ENCODE measurements at places on chromosomes 5 and 9. TPM values are rescaled to one million over a fixed set of nuclear protein-coding genes. Genes with fewer than 3 reads are reported as not detected.
A peak's percentile ranks its signal among the peaks of the same experiment; 100 is the strongest.

DNA sequence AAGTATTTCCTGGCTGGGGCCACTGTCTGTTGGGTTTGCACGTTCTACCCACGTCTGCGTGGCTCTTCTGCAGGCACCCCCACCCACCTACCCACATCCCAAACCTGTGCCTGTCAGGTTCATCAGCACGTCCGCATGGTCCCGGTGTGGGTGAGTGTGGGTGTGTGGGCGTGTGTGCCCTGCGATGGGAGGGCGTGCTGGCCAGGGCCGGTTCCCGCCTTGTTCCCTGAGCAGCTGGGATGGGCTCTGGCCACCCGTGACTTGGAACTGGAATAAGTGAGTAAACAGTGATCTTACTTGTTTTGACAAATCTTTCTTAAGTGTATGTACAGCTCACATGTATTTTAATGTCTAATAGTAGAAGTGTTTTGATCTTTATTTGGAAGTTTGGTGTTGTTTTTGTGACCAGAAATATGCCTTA lies 20.4 kb downstream of the ERGIC1 start:
- DNase-seq = no peak

DNA sequence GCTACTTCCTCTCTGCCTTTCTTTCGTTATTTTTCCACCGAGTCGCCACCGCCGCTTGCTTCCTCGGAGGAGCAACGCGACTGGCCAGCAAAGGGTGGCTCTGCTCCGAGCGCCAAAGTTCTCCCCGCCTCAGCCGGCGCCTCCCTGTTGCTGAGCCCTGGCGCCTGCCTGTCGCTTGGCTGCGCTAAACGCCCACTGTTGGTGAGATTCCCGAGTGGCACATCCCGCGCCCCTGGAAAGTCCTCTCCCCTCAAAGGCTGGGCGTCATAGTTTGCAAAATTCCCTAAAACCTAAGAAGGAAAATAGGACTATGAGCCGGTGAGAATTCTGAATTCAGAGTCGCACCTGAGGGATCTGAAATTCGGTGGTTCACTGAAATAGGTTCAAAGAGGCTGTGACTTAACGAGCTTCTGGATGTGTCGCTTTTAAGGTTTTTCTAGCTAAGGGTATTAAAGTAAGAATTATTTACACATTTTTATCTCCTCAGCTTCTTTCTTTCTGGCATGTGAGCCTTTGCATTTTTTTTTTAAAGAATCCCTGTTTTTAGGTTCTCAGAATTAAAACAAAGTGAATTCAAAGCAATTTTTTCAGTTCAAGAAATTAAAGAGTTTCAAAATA lies at the start of gene GRIN3A:
Gene GRIN3A (minus strand): TSS at position 82 of the 618 bp plus-strand sequence. CDS start 668 bp downstream, outside the sequence.
- DNase-seq = peak; percentile 57

DNA sequence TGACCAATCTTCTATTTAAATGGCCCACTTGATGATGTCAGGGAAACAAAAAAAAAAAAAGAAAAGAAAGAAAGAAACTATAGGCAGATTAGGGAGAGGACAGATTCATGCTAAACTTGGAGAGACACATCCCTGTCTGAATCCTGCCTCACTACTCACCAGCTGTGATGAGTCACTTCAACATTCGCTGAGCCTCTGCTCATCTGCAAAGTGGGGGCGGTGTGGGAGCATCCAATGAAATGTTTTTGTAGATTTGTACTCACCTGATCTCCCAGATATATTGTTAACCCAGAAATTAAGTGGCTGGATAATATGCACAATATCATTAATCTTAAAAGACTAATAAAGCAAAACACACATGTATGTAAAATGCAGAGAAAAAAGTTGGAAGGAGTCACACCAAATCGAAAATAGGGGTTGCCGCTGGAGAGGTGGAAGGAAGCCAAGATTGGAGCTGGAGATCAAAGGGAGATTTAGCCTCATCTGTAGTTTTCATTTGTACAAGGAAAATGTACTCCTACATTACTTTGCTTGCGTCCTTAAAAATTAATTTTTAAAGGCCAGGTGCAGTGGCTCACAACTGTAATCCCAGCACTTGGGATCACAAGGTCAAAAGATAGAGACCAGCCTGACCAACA lies 17.0 kb upstream of the ERGIC1 start:
- no peak for DNase-seq

DNA sequence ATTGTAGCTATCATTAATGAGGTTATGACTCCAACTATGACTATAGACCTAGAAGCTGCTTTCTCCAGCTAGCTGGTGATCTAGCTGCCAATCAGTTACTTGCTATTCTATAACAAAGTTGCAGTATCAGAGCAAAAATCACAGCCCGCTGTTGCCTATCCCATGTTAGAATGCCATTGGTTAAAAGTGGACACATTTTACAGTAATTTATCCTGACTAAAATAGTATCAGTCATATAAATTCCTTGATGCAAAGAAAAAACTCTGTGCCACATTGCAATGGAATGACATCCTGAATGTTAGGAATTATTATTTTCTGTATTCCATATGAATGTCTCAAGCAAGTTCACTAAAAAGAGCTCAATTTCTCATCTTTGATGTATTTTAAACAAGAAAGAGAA lies 626.5 kb downstream of the PDE4D start:
- DNase-seq = no peak

DNA sequence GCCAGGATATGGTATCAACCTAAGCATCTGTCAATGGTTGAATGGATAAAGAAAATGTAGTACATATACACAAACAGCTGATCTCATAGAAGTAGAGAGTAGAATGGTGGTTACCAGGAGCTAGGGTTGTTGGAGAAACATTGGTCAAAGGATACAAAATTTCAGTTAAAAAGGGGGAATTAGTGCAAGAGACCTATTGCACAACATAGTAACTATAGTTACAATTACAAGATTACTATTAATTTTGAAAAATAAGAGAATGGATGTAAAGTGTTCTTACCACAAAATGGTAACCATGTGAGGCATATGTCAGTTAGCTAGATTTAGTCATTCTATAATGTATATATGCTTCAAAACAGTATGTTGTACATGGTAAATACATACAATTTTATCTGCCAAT lies 28.8 kb upstream of the ELOVL7 start:
- no peak for DNase-seq

- DNase-seq = no peak
Observed at GRCh38 chr5:69043655-69043996, 50.2 kb upstream of the SLC30A5 start.

- no peak for DNase-seq
Observed at GRCh38 chr9:38092200-38092524, 23.1 kb upstream of the SHB start.

The TAF9 gene
- 79.0 TPM for total RNA-seq

The GPR150 gene
- total RNA-seq = not detected

The FRMPD1 gene
- total RNA-seq = 38.1 TPM
